Ovary (tissue), 10 donors: ENCODE measurements at places on chromosomes 6 and 20.

GRCh38 chr6:29632789-29633533, at the start of gene GABBR1:
TSS of gene GABBR1 (minus strand) at chr6:29633183. CDS start at chr6:29632385, 798 bp downstream.
- DNase-seq, result peak; percentile 90

DNA sequence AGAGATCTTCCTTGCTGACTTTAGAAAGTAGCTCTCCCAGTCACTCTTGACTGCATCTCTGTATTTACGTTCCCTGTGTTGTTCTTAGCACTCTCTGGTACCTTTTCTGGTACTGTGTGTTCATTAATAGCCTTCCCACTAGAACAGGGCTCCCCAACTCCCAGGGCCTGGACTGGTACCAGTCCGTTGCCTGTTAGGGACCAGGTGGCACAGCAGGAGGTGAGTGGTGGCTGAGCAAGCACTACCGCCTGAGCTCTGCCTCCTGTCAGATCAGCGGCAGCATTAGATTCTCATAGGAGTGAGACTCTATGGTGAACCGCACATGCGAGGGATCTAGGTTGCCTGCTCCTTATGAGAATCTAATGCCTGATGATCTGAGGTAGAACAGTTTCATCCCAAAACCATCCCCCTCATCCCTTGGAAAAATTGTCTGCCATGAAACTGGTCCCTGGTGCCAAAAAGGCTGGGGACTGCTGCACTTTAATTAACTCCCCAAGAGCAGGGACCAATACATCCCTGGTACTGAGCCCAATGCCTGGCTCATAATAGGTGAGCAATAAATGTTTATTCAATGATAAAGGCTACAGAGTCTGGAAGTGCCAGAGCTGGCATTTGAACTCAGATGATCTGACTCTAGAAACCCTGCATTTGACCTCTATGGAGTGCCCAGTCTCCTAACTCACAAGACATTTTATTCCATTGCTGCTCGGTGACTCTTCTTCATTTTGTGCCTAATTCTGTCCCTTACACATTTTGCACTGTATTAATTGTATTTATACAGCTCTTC, 11.0 kb downstream of the UTRN start:
- no peak for DNase-seq

- DNase-seq, result no peak
Observed at GRCh38 chr20:13493143-13493542, 145.6 kb downstream of the TASP1 start.

DNA sequence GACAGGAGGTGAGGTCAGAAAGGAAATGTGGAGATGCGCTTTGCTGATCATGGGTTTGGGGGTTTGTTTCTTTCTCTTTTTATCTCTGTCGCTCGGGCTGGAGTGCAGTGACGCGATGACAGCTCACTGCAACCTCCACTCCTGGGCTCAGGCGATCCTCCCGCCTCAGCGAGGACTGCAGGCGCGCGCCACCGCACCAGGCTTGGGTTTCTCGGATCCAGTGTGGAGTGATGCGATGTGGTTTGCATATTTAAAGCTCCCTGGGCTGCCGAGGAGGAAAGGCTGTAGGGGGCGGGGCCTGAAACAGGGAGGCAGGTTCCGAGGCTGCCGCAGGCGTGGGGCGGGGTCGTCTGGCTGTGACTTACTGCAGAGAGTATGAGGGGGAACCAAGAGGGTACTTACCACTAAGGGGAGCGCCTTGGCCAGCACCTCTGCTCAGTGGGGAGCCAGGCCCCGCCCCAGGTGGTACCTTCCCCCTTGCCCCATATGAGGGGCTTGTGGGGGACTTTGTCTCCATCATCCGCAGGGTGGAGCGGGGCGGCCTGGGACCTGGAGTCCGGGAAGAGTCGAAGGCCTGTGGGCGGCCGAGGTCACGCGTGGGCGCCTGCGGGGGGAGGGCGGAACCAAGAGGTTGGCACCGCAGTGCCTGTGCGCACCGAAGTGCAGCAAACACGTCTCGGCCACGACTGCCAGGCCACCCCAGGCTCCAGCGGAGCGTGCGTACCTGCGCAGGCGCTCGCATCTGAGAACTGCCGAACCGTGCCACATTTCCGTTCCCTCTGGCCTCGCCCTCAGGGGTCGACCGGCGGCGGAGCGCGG, 12.7 kb upstream of the BAK1 start:
- DNase-seq, result peak; percentile 36

DNA sequence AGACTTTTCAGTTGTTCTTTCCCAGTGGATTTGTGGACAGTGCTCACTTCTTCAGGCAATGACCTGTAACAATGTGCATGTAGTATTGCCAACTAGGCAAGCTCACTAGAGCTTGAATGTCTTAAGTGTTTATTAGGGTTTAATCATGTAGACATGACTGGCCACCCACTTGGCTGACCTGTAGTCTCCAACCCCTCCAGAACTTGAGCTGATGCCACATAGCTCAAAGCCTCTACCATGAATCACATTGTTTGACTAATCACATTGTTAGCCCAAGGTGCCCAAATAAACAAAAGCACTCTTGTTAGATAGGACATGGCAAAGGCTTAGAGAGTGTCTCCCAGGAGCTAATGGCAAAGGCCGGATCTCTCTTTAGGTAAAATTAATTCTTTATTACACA, 272.7 kb downstream of the GRIK2 start:
- DNase-seq, result no peak

DNA sequence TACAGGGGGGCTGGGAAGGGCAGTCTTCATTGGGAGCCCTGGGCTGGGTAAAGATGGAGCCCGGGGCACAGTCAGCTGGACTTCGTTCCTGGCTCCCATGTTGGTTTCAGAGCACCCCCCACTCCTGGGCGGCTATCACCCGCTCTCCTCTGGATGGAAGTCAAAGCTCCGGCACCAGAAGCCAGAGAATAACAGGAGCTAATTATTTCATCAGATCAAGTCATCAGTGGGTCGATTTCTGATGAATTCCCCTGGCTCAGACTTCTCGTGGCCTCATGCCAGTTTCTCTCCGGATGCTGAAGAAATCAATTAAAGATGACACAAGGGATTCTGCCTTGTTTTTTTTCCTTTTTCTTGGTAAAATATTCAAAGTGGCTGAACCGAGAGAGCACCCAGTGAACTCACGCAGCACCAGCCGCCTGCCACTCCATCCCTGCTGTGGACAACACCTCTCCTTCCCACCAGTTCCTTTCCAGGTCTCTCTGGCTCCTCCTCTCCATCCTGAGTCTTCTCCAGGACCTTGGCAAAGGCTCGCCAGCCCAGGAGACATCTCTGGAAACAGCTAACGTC, 22.5 kb downstream of the SULF2 start:
- DNase-seq, result no peak

GRCh38 chr6:35493307-35493983, 3.4 kb downstream of the TEAD3 start:
- DNase-seq, result no peak

GRCh38 chr6:153941768-153942167, 97.3 kb upstream of the OPRM1 start:
- DNase-seq, result no peak

GRCh38 chr6:121356575-121356974, 22.3 kb upstream of the TBC1D32 start:
- no peak for DNase-seq

DNA sequence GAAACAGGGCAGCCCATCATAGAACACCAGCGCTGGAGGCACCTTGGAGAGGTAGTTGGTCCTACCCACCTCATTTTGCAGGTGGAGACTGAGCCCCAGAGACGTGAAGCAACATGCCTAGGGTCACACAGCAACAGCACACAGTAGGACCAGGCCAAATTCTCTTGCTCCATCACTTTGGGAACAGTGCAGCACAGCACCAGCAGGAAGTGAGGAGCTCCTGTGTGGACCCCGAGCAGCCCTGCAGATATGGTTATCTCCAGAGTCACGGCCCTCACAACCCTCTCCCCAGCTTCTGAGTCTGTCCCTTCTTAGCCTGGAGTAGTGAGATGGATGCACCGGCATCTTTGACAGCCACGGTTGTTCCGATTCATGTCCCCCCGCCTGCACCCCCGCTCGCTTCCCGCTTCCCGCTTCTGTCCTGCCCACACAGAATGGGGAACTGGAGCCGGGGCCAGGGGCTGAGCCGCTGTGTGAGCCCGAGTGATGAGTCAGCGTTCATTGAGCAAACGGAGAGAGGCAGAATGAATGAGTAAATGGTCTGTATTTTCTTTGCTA, 72.6 kb upstream of the DUSP22 start:
- no peak for DNase-seq

DNA sequence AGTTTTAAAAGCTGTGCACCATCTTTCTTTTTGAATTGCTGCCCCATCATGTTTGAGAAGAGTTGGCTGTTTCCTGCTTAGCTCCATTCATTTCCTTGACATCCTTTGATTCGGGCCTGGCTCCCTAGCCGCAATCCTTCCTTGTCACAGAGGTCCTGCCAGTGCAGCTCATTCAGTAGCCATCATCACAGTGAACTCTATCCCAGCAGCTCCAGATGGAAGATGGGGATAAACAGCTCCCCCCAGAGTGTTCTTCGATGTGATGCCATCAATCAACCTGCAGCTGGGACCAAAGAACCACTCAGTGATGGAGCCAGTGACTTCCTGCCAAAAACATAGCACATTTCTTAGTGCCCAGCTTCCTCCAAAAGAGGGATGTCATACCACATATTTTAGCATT, 158.8 kb downstream of the FRK start:
- no peak for DNase-seq

GRCh38 chr6:159440349-159440748, 252.7 kb downstream of the SOD2 start:
- DNase-seq, result no peak

DNA sequence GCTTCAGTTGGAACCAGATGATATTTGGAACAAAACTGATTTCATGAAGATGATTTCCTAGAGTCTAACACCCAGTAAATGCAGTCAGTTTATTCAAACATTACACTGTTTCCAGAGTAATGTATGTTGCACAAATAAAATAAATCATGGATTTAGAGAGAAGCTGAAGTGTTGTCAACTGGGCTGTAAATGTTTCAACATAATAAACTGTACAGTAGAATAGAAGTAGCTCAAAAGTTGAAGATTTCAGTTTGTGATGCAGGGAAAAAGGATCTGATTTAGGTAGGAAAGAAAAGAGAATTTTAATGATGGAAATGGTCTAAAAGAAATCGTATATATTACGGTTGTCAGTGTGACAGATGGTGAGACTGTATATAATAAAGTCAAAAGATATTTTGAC, 985.2 kb downstream of the EYS start:
- no peak for DNase-seq

DNA sequence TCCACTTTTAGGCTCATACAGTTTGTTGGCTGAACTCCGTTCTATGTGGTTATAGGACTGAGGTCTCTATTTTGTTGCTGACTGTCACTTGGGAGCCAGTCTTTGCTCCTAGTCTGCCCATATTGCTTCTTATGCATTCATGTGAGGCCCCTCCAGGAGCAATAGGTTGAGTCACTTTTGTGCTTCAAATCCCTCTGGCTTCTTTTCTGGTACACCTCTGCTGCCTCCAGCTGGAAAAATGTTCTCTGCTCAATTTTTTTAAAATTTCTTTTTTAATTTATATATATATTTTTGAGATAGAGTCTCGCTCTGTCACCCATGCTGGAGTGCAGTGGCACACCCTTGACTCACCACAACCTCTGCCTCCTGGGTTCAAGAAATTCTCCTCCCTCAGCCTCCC, 42.7 kb upstream of the NOX3 start:
- DNase-seq, result no peak

DNA sequence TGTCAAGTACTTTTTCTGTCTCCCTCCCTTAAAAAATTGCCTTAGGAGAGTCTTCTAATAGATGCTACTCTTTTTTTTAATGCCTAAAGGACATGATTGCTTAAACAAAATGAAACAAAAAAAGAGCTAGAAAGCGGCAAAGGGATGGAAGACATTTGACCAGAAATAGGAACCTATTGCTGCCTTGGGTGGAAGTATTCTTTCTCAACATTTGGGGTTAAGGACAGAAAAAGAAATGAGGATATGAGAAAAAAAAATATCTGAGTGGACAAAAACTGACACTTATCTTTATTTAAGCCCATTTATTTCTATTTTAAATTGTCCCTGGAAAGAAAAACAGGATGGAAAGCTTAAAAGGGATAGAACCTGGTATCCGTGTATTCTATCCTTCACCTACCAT, 664.9 kb upstream of the CITED2 start:
- no peak for DNase-seq

DNA sequence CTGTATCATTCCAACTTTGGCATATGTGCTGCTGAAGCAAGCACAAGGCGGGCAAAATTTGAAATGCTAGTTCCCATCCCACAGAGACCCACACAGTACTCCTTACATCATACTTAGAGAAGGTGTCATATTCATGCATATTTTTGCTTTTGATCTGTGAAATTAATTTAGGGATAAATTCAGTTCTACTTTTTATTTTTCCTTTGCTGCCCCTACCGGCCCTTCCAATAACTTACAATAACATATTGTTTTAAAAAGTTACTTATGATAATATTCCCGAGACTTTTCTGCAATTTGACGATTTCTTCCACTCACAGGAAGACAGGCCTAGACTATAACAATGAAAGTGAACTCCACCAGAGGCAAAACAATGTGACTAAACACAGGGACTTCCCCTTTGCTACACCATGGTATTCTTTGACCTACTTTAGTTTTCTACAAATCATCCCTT, 35.0 kb downstream of the SESN1 start:
- DNase-seq, result no peak

DNA sequence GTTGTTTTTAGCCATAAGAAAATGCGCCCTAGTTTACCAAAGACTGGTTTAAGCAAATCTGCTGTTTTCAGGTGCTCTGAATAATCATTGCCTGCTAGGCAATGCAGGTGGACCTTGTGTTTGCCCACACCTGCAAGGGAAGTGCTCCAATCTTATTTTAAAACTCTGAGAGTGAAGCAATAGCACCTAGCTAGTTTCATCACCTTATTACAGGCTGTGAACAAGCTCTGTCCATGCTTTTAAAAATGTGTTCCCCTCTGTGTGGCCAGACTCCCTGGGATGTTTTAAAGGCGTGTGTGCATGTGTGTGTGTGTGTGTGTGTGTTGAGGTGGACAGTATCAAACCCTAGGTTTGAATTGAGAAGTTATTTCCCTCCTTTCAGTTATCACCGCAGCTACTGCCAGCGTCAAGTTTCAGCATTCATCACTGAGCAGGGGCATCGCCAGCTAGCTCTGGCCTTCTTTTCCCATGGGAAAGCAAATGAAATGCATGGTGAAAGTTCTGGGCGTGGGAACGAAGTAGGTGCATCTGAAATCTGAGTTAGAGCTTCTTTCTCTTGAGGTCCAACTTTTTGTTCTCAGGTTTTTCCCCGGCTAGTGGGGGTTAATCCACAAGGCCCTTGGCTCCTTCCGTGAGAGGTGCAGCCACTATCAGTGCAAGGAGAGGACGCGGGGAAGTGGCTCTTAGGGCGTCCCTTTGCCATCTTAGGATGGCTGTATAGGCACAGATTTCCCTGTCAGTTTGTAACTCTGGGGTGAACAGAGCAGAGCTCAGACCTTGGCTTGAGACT, 30.8 kb downstream of the DUSP22 start:
- DNase-seq, result no peak
